ENCODE measurements at places on chromosomes 2 and 18.

- no peak for DNase-seq
These were observed 40.2 kb downstream of the SCTR start for GRCh38 chr2:119483896-119484718.

DNA sequence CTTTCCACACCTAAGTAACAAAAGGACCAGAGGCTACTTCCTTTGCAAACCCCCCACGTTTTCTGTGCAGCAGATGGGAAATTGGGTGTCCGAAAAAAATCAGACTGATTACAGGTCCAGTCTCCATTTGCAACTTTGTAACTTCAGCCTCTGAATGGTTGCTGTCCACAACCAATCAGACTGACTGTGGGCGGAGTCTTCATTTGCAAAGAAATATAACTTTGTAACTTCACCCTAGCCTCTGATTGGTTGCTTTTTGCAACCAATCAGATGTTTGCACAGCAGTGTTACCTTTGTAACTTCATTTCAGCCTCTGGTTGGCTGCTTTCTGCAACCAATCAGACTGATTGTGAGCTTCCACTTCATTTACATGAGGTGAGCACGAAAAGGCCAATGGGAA, 27.8 kb upstream of the CACNB4 start:
- DNase-seq = no peak

- DNase-seq = peak; percentile 53
These were observed 81.5 kb downstream of the NRP2 start for GRCh38 chr2:205763708-205764211.

- no peak for DNase-seq
These were observed 300.0 kb upstream of the CHAC2 start for GRCh38 chr2:53467467-53468180.

- DNase-seq = no peak
These were observed 103.8 kb downstream of the TMEFF2 start for GRCh38 chr2:192090911-192091310.

DNA sequence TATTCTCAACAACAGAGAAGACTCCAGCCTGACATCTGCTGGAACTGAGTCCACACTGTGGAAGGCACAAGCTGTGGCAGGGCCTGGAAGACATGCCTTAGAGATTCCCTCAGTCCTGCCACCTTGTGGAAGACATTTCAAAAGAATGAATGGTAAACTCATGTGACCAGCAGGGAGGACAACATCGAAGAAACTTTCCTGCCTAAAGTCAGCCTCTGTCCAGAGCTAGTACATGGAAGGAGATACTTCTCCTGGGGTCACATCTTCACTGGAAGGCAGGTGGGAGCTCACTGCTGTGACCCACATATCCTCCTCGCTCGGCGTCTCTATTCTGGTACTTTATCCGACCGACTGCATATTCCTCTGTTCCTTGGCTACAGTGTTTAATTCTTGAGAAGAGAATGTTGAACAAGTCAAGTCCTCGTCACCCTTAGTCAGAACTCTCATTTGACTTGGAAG, 59.5 kb downstream of the PUM2 start:
- DNase-seq = peak; percentile 76

DNA sequence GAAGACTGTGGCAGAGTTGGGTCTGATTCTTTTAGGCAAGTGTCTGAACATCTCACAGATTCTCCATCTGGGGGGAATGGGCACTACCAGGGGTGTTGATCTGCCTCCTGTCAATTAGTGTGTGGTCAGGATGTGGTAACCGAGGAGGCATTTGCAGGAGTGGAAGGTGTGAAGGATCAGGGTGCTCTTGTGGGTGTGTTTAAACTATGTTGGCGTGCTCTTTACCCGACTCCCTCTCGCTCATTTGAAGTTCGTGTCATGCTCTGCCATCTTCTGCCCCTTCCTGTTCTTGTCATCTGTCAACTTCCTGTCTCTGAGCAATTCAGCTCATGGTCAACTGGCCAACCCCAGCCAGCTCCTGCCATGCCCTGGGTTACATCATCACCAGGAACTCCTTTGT, 107.9 kb downstream of the RTN4 start:
- DNase-seq = no peak

- no peak for DNase-seq
These were observed 41.6 kb downstream of the ARHGEF4 start for GRCh38 chr2:130878316-130878715.

- DNase-seq = no peak
These were observed 88.5 kb downstream of the ICA1L start for GRCh38 chr2:202782940-202783558.

DNA sequence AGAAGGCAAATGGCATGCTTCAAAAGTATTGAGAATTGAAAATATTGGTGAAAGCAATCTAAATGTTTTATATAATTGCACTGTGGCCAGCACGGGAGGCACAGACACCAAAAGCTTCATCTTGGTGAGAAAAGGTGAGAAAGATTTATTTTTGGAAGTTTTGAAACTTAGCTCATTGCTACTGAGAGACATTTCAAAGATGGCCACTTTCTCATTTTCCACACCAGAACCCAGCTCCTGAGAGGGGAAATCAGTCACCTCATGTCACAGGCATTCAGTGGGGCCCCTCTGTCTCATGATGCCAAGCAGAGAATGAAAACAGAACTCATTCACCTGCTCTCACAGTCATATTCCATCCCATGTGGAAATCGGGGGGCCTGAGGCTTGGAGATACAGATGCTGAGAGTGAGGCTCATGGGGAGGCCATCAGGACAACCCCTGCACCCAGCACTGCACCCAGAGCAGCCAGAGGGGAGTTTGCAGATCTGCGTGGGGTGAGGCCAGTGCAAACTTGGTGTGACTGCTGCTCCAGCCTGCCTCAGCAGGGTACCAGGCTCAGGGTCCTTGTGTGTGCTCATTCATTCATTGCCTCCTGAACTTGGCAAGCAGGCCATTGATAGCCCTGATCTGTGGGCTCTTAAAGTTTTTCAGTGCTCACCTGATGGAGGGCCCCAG, 31.4 kb downstream of the IL18R1 start:
- DNase-seq = no peak

- no peak for DNase-seq
These were observed 36.5 kb downstream of the CFAP36 start for GRCh38 chr2:55555977-55556376.

DNA sequence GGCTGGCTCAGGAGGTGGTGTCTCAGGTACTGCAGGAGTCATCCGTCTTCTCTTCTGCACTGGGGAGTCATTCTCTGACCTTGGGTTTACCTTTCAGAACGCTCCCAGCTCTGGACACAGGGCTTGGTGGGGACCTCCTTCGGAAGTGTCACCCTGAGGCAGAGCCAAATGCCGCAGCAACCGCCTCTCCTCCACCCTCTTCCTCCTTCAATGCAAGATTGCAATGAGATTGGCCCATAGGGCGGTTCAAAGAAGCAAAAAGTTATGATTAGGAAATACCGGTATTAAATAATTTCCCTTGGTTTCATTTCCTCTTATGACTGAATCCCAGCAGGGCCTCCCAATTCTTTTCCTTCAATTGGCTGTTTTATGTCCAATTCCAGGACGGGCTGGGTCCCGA, 178.8 kb downstream of the ACKR3 start:
- DNase-seq = no peak

DNA sequence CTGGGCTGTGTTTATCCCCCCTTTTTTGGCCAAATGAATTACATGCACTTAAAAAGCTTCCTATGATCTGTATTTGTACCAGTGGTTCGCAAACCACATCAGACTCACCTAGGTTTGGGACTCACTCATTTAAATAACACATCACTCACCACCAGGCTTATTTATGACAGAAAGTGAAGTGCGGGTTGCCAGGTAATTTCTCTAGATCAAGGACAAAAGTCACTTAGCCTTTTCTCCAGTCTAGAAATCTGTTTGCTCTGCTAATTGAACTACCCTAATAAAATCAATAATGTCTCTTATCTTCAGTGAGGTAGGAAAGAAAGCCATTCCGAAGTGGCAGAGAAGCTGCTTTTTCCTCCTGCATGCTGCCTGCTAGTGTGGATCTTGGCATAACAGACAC, 88.1 kb upstream of the SLC8A1 start:
- no peak for DNase-seq

DNA sequence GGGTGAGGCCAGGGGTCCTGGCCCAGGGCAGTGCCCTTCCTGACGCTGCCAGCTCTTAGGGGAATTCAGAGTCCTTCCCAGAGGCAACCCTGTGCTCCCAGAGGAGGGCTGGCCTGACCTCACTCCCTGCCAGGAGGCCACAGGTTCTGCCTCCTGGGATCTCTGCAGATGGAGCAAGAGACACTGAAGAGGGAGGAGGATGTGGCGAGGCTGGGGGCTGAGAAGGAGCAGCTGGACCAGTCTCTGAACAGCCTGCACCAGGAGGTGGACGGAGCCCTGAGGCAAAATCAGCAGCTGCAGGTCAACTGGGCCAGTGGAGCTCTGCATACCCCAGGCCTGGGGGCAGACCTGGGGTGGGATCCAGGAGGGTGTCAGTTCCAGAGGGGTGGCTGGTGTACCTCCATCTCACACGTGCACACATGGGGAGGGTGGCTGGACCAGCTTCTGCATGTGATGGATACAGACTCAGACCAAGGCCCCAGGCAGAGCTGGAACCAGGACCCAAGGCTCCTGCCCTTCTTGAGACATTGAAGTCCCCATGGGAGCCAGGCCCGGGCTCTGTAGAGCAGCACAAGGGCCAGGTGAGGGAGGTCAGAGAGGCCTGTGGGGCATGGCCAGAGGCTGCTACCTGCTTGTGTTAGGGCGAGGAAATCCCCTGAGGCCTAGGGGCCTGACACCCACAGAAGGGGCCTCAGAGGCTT, 9.7 kb upstream of the SNED1 start:
- DNase-seq = no peak

DNA sequence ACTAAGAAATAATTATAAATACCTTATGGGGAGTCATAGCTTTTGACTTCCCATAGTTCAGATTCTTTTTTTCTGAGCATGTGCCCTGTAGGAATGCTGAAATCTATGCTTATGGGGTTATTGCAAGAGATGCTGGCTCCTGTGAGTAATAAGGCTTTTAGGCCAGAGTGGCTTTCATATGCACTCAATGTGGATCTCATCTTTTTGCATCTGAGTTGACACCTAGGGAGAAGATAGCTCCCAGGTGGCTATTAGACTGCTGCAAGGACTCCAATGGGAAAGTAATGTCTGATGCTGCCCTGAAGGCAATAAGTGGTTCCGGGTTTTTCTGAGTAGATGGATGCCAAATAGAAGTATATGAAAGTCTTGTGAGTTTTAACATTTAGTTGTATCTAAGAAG, 21.0 kb downstream of the DNAH6 start:
- no peak for DNase-seq

- DNase-seq = no peak
These were observed 5.9 kb upstream of the POLE4 start for GRCh38 chr2:74952575-74952974.

- DNase-seq = no peak
These were observed 216.8 kb downstream of the VAPA start for GRCh38 chr18:10130606-10131005.

GRCh38 chr2:22350621-22351020, 1034.4 kb upstream of the KLHL29 start:
- DNase-seq = no peak

DNA sequence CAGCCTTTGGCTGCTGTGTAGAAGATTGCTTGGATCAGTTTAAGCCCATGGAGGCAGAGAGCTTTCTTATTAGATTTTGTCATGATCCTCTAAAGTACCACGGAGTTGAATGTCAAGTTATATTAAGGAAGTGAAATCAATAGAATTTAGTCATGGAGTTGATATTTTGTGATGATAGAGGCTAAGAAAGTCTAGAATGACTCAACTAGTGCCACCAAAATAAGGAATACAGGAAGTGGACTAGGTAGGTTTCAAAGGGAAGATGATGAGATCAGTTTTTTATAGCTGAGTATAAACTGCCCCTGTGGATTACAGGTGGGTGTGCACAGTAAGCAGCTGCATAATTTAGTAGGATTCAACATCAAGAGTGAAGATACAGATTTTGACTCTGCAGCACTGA, 25.2 kb downstream of the FBXO36 start:
- no peak for DNase-seq

DNA sequence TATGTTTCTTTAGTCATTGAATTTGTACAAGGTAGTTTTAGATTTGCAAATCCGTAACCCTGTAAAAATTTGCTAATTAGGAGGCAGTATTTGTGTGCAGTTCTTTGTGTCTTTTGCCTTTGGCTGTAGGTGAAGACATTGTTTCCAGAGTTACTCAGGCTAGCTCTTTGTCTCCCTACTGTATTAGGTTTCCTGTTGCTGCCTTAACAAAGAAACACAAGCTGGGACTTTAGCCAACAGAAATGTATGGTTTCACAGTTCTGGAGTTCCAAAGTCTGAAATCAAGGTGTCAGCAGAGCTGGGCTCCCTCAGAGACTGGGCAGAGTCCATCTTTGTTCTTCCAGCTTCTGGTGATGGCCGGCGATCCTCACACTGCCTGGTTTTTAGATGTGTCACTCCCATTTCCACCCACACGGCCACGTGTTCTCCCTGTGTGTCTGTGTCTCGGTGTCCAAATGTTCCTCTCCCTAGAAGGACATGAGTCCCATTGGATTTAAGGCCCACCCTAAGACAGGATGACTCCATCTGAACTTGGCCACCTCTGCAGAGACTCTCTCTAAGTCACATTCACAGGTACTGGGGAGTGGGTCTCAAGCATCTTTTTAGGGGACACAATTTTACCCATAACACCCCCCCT, 309.7 kb downstream of the GALR1 start:
- DNase-seq = no peak

DNA sequence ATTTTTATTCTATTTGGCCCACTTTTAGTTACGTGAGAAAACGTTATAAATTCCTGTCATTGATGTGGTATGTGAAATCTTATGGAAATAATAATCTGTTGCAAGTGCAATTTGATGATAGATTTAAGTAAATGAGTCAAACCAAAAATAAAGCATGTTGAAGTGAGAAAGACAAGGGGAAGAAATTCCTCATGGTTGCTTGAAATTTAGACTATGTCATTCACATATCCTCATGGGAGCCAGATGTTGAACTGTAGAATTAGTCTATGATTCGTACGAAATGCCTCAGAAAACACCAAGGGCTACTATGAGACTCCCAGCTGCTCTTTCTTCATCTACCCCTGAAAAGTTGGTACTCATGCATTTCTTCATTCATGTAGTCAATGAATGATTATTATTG, 55.7 kb downstream of the KLHL14 start:
- DNase-seq = no peak

- DNase-seq = no peak
These were observed 50.4 kb downstream of the SLC35F5 start for GRCh38 chr2:113705982-113706523.

DNA sequence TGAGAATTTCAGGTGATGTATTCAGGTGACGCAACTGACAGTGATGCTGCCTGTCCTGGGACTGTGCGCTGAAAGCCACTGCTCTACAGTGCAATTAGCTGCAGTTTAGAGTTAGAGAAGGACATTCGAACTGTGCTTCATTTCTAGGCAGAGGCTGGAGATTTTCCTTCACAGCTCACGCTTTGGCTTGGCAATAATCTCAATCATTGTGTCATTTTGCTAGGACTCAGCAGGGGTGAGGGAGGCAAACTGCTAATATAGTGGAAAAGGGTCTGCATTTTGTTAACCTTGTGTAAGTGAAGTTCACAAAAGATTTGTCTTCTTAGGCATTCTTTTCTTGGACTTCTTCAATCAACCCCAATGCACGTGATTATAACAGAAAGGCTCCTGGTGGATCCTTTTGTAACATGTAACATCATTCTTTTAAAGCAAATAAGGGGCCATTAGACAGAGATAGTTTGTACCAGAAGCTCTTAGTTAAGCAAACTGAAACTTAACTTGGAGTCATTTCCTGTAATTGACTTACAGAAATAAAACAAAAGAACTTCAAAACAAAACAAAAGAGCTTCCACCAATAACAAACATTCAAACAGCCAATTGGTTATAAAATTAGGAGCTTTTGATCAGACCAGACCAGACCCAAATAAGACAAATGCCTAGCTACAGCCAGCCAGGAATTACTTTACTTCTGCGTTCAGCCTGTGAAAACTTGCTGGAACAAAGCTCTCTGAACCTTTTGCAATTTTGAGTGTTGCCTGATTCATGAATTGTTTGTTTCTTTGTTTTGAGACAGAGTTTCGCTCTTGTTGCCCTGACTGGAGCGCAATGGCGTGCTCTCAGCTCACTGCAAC, 1376.3 kb upstream of the CELF4 start:
- no peak for DNase-seq
